ENCODE measurements at places on chromosomes 5 and 9. TPM values are rescaled to one million over a fixed set of nuclear protein-coding genes. Genes with fewer than 3 reads are reported as not detected.

The GMCL2 gene
- total RNA-seq, result not detected

The CDK9 gene
- total RNA-seq, result 48.2 TPM

- no peaks in the 10 kb centered on the region for H3K27me3 ChIP-seq
- H3K27ac ChIP-seq, result no peak overlapping the region
- H3K4me3 ChIP-seq, result no peak overlapping the region
Measured at GRCh38 chr9:137453643-137454081, 5.5 kb downstream of the NSMF start.

DNA sequence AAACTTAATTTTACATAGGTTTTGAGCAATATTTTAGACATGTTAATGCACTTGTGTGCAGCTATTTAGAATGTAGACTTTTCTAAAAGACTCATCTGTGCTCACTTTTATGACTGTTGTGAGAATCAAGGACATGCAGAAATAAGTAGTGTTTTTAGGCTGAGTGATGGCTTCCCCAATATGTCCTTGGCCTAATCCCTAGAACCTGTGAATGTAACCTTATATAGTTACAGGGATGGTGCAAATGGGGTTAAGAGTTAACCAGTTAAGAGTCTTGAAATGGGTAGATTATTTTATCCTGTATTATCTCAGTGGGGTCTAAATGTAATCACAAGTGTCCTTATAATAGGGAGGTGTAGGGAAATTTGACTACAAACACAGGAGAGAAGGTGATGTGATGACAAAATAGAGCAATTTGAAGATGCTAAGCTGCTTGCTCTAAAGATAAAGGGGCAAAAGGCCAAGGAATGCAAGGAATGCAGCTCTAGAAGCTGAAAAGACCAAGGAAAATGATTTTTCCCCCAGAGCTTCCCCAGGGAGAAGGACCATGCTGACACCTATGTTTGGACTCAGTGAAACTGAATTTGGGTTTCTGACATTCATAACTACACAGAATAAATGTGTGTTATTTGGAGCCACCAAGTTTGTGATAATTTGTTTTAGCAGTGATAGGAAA lies 298.0 kb upstream of the PAPPA start:
- no peaks in the 10 kb centered on the region for H3K27me3 ChIP-seq
- DNase-seq, result no peak
- H3K4me1 ChIP-seq, result no peaks in the 10 kb centered on the region
- H3K27ac ChIP-seq, result no peak overlapping the region
- H3K4me3 ChIP-seq, result no peak overlapping the region
- no peaks in the 10 kb centered on the region for H3K36me3 ChIP-seq

- DNase-seq, result no peak
- H3K4me3 ChIP-seq, result no peak overlapping the region
- no peaks in the 10 kb centered on the region for H3K27me3 ChIP-seq
- peaks cover 11% of the 10 kb centered on the region for H3K4me1 ChIP-seq
Measured at GRCh38 chr5:108729242-108729615, 18.5 kb upstream of the FER start.

DNA sequence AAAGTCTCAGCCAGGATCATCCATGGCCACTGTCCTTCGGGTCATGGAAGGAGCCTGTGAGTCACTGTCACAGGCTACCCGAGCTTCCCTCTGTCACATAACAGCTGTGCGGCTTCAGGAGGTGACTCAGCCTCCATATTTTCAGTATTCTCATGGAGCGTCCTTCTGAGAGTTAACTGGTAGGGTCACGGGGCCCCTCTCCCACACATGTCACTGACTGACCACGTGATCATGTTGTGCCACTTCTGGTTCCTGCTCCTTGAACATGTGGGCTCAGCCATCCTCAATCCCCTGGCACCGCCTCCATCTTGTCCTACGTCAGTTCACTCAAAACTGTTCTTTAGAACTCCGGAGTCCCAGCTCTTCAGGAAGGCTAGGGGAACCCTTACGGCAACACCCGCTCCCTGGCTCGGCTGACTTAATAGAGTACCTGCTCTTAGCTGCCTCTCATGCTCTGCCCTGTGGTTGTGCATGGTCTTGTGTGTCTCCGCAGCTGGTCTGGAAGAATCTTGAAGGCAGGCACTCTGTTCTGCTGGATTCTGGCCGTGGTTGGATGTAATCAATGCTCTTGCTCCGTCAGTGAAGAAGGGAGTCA lies 182.8 kb downstream of the ICE1 start:
- H3K27me3 ChIP-seq, result no peaks in the 10 kb centered on the region
- no peak overlapping the region for H3K27ac ChIP-seq
- H3K36me3 ChIP-seq, result no peaks in the 10 kb centered on the region

DNA sequence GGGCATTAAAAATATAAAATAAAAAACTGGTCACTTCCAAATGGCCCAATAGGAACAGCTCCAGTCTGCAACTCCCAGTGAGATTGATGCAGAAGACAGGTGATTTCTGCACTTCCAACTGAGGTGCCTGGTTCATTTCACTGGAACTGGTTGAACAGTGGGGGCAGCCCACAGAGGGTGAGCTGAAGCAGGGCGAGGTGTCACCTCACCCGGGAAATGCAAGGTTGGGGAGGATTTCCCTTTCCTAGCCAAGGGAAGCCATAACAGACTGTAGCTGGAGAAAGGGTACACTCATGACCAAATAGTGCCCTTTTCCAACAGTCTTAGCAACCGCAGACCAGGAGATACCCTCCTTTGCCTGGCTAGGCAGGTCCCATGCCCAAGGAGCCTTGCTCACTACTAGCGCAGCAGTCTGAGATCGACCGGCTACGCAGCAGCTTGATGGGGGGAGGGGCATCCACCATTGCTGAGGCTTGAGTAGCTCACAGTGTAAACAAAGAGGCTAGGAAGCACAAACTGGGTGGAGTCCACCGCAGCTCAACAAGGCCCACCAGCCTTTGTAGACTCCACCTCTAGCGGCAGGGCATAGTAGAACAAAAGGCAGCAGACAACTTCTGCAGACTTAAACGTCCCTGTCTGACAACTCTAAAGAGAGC lies 12.7 kb downstream of the RLN1 start:
- no peak for DNase-seq
- H3K27me3 ChIP-seq, result no peaks in the 10 kb centered on the region
- no peaks in the 10 kb centered on the region for H3K4me1 ChIP-seq
- no peak overlapping the region for H3K27ac ChIP-seq
- no peaks in the 10 kb centered on the region for H3K36me3 ChIP-seq

GRCh38 chr5:16260000-16260399 lies 80.4 kb upstream of the MARCHF11 start:
- H3K27ac ChIP-seq, result no peak overlapping the region
- H3K4me3 ChIP-seq, result no peak overlapping the region
- no peak for DNase-seq

- H3K4me3 ChIP-seq, result no peak overlapping the region
- DNase-seq, result no peak
- no peaks in the 10 kb centered on the region for H3K36me3 ChIP-seq
- H3K27ac ChIP-seq, result no peak overlapping the region
- H3K27me3 ChIP-seq, result no peaks in the 10 kb centered on the region
- no peaks in the 10 kb centered on the region for H3K4me1 ChIP-seq
Measured at GRCh38 chr9:76882686-76883085, 23.2 kb downstream of the PRUNE2 start.

- H3K27ac ChIP-seq, result no peak overlapping the region
- H3K4me3 ChIP-seq, result no peak overlapping the region
- no peaks in the 10 kb centered on the region for H3K36me3 ChIP-seq
- no peaks in the 10 kb centered on the region for H3K27me3 ChIP-seq
Measured at GRCh38 chr9:93990448-93990847, 35.3 kb upstream of the BARX1 start.

DNA sequence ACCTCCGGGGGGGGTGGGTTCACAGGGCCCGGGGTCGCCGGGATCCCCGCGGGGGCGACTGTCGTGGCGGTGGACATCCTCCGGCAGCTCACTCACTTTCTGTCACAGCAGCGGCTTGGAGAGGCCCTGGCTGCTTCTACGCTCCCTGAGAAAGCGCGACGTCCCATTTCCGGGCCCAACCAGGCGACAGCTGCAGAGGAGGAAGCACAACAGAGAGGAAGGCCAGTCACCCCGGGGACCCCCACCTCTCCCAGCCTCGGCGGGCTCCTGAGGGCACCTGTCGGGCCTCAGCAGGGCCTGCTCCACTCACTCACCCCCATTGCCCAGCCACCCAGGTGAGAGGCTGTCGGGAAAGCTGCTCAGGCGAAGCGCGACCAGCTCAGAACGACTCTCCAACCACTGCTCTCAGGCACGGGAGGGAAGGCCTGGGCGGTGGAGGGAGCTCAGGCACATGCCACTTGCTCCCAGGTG lies 14.4 kb downstream of the BRD3 start:
- no peak for DNase-seq
- H3K27me3 ChIP-seq, result no peaks in the 10 kb centered on the region
- no peaks in the 10 kb centered on the region for H3K4me1 ChIP-seq
- H3K4me3 ChIP-seq, result no peak overlapping the region
- H3K36me3 ChIP-seq, result peaks cover 3% of the 10 kb centered on the region

DNA sequence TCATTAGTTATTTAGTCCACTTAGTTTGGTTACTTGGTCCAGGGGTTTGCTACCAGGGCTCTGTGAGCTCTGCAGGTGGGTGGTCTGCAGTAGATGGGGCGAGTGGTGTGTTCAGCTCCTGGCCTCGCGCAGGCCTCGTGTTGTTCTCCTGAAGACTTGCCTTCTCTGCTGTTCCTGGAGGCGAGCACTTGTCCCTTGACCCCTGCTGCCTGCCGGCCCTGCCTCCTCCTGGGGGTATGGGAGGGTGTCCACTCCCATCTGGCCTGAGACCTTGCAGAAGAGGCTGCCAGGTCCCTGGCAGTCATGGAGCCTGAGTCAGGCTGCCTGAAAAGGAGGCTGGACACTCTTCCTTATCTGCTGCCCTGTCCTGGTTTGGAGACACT lies 137.0 kb downstream of the CACNA1B start:
- H3K27me3 ChIP-seq, result no peaks in the 10 kb centered on the region
- no peak for DNase-seq
- H3K27ac ChIP-seq, result no peak overlapping the region

DNA sequence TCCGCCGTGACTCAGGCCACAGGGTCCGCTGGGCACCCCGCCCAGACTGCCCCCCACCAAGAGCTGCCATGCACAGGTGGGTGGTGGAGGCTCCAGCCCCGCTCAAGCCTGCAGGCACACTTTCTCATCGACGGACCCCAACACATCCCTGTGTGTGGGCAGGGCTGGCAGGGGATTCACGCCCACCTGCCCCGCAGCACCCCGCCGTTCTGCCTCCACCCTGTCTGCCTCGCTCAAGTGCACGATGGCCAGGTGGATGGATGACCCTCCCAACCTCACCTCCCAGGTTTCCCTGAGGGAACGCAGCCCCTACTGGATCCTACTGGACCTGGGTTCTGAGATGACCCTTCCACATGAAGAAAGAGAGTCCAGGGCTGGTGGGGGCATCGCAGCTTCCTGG lies 26.1 kb upstream of the FCN1 start:
- H3K27me3 ChIP-seq, result no peaks in the 10 kb centered on the region
- no peak overlapping the region for H3K4me3 ChIP-seq
- H3K36me3 ChIP-seq, result no peaks in the 10 kb centered on the region
- H3K4me1 ChIP-seq, result no peaks in the 10 kb centered on the region
- no peak for DNase-seq
- no peak overlapping the region for H3K27ac ChIP-seq

DNA sequence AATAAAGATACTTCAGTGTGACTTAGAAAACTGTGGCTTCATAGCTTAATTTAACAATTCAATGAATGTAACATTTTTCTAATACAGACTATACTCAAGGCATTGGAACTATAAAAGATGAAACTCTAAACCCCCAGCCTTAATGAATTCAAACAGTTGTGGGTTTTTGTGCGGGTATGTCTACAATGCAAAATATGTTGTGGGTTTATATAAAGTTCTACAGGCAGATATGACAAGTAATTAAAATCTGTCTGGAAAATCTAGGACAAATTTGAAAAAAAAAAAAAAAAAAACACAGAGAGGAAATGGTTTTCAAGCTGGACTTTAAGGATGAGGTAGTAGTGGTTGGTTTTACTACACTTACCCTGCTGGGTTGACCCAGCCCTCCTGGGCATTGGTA lies 467.5 kb upstream of the TLE4 start:
- H3K4me1 ChIP-seq, result no peaks in the 10 kb centered on the region
- no peaks in the 10 kb centered on the region for H3K36me3 ChIP-seq
- H3K27me3 ChIP-seq, result no peaks in the 10 kb centered on the region
- H3K27ac ChIP-seq, result no peak overlapping the region
- no peak for DNase-seq

- H3K27me3 ChIP-seq, result no peaks in the 10 kb centered on the region
- no peak overlapping the region for H3K4me3 ChIP-seq
Measured at GRCh38 chr5:37957218-37957617, 117.4 kb upstream of the GDNF start.

DNA sequence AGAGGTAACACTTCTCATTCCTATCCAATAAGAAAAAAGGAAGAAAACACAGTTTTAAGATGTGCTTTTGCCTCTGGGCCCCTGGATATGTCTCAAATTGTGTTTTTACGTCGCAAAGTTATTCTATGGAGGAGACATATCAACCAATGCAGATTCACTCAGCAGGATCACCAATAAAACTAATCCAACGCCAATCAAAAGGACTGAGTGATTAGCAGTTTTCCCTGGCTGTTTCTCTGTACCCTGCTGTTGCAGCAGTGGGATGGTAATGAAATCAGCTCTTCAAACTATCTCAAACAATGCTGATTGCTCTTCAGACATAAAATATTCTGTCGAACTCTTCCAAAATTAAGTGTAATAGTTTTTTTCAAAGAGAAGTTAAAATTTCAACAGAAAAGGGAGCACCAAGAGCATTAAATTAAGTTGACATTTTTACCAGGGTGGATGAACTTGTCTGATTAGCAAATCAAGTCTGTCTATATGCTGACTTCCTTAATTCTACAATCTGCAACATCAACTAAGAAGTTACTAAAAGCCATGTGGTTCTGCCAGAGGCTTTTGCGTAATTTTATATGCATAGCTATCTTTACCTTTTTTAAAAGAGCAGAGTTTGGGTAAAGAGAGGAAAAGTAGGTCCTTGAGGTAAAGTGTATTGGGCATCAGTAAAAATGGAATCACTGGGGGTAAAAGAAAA lies 9.7 kb upstream of the HK3 start:
- no peaks in the 10 kb centered on the region for H3K27me3 ChIP-seq
- DNase-seq, result no peak
- H3K36me3 ChIP-seq, result peaks cover 8% of the 10 kb centered on the region
- peaks cover 10% of the 10 kb centered on the region for H3K4me1 ChIP-seq

DNA sequence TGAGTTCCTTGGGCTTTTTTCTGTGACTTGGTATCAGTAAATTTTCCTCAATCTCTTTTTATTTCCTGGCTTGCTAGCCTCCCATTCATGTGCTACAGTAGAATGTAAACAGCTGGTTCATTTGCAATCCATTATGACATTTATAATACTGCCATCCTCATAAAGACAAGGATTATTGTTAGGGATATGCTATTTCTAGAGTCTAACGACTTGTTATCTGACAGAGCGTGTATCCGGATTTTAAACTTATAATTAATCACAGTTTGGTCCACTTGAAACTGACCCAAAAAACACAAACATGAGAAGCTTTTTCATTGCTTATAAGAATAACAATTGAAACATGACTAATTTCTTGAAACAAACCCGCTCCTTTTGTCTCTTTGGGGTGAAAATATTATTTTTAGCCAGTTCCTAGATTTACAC lies 585.8 kb downstream of the TLE4 start:
- DNase-seq, result no peak
- no peak overlapping the region for H3K27ac ChIP-seq
- H3K4me3 ChIP-seq, result no peak overlapping the region
- no peaks in the 10 kb centered on the region for H3K4me1 ChIP-seq

Measured in Caco-2 (cell line).